Activated CD8-positive, alpha-beta memory T cell treated with anti-CD3 and anti-CD28 coated beads for 4 hours (primary cell): ENCODE measurements at places on chromosomes 4 and X.

GRCh38 chr4:28146191-28146590 is 1285.5 kb downstream of the STIM2 start:
- no peak for DNase-seq

- no peak for DNase-seq
Observed at GRCh38 chr4:7427831-7428260, 6.9 kb downstream of the PSAPL1 start.

DNA sequence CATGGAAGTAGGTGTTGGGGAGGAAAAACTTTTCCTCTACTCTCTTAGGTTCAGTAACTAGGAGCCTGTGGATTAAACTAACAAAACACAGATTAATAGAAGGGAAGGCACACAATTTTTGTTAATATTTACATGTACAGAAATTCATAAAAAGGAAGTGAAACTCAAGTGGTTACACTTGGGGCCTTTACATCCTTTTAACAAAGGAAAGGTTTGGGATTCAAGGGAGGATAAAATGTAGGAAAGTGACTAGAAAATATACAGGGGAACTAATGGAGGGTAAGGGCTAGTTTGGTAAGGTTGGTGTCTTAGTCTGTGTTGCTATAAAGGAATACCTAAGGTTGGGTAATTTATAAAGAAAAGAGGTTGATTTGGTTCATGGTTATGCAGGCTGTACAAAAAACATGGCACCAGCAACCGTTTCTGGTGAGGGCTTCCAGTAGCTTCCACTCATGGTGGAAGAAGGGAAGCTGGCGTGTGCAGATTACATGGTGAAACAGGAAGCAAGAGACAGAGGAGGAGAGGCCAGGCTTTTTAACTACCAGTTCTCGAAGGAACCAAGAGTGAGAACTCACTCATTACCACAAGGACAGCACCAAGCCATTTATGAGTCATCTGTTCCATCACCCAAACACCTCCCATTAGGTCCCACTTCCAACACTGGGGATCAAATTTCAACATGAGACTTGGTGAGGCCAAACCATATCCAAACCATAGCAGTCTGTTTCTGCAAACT is 124.4 kb downstream of the CHRDL1 start:
- no peak for DNase-seq

GRCh38 chr4:69485130-69485529 is 10.6 kb downstream of the UGT2B4 start:
- no peak for DNase-seq

GRCh38 chr4:68570122-68570507 is 6.0 kb downstream of the UGT2B17 start:
- DNase-seq = no peak

DNA sequence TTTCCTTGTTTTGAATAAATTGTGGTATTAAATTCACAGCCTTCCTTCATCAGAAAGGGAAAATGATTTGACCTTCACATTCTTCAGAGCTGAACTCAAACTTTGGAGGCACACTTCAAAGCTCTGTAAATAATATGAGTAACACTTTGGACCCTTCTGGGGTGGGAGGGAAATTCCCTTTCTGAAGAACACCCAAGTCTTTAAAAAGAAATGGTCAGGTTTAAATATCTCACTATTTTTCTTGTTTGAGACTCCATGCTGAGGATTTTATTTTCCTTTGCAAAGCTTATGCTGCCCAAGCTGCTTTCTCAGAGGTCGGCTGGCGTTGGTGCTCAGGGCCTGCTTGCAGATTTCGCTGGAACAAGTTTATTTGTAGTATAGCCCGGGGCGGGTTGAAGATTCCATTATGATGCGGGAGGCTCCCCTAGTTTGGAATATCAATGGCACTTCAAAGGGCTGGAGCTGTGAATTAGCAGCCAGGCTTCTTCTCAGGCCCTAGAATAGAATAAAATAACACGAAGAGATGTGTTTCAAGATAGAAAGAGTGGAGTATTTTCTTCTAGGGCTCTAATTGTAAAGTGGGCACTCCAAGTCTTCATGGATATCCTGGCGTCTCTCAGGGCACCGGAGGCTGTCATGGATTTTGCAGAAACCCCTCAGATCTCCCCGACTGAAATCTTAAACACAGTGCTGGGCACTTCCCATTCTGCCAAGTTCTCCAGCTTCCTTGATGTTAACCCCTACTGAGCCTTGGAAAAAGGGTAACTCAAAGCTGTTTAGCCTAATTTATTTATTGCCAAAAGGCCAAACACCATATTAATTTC is 315.6 kb downstream of the GPAT3 start:
- DNase-seq = no peak

GRCh38 chr4:109390115-109390768 is 43.4 kb upstream of the SEC24B start:
- DNase-seq = no peak

DNA sequence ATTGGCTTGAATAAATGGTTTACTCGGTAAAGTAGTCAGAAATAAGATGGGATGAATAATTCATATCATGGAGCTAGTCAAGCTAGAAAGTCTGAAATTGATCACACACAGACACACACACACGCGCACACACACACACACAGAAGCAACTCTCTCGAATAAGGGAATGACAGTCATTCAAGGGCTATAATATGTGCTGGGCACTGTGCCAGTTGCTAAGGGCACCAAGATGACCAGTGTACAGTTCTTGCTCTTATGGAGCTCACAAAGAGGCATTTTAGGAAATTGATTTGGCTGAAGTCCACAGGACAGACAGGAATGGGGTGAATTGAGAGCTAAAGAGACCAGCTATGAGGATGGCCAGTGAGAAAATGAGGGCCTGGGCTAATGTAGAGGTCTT is 34.2 kb upstream of the SH3D19 start:
- DNase-seq = no peak

DNA sequence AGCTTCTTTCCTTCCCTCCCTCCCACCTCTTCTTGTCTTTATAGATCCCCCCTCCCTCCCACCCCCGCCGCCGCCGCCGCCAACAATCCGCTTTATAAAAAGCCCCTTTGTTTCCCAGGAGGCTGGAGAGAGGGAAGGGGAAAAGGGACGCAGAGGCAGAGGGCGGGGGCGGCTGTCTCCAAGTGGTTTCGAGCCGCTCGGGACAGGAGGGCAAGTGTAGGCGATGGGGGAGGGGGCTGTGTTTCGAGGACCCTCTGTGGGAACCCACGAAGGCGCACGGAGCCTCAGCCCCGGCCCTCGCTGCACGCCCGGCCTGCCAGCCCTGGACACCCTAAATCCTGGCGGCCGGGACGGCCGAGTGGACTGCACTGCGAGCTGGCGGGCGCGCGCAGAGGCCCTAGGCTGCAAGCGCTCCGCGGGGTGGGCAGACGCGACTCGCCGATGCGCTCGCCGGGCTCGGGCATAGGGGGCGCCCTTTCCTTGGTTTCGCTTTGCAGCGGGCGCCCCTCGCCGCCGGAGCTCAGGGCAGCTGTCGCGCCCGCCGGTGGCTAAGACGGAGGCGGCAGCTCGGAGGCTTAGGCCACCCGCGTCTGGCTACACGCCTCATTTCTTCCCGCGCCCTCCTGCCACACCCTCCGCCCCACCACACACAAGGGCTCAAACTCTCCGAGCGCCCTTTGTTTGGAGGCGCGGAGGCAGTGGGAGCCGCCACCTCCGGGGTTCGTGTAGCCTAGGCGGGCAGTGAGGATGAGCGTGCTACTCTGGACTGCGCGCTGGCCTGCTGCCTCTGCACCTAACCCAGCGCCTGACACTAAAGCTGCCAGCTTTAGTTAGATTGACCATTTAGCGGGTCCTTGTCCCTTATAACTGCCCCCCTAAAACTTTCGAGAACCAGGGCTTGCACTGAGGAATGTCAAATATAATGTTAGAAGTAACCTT is 2.2 kb downstream of the MAMLD1 start:
- no peak for DNase-seq

DNA sequence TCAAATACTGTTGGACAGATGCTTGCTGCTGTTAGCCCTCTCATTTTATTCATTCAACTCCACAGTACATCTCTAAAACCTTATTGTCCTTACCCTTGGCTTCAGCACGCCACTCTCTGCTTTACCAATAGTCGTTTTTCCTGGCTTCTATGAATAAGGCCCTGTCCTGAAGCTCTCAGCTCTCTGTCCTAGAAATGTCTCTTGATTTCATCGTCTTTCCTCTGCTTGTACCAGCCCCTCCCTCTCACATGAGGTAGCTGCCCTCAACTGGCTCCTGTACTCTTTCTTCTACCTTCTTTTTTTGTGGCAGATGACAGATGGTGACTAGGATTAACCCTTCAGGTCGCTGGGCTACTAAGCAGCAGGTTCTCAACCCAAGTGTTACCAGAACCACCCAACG is 11.4 kb downstream of the ADGRA3 start:
- DNase-seq = no peak

GRCh38 chr4:126777649-126778048 is 855.1 kb upstream of the INTU start:
- DNase-seq = no peak

- no peak for DNase-seq
Observed at GRCh38 chr4:153469031-153469430, 2.9 kb downstream of the TMEM131L start.

GRCh38 chr4:187887906-187888305 is 107.7 kb upstream of the ZFP42 start:
- no peak for DNase-seq

- no peak for DNase-seq
Observed at GRCh38 chr4:73704314-73705055, 35.9 kb upstream of the CXCL8 start.

GRCh38 chrX:97039363-97040029 is 155.8 kb downstream of the RPA4 start:
- DNase-seq = no peak

GRCh38 chrX:154490021-154490413 is 412 bp downstream of the SLC10A3 start:
- DNase-seq = no peak

- DNase-seq = no peak
Observed at GRCh38 chr4:57063518-57063917, 46.7 kb downstream of the IGFBP7 start.

- no peak for DNase-seq
Observed at GRCh38 chr4:68342134-68342533, 7.8 kb downstream of the YTHDC1 start.

GRCh38 chr4:48665555-48666186 is 114.4 kb downstream of the FRYL start:
- no peak for DNase-seq

- no peak for DNase-seq
Observed at GRCh38 chr4:184310171-184310567, 92.5 kb upstream of the ENPP6 start.

- no peak for DNase-seq
Observed at GRCh38 chrX:71082822-71083221, 12.8 kb upstream of the FOXO4 start.

- no peak for DNase-seq
Observed at GRCh38 chrX:38701073-38701472, 100.2 kb upstream of the MID1IP1 start.

GRCh38 chr4:24846716-24847115 is 51.3 kb downstream of the SOD3 start:
- no peak for DNase-seq

DNA sequence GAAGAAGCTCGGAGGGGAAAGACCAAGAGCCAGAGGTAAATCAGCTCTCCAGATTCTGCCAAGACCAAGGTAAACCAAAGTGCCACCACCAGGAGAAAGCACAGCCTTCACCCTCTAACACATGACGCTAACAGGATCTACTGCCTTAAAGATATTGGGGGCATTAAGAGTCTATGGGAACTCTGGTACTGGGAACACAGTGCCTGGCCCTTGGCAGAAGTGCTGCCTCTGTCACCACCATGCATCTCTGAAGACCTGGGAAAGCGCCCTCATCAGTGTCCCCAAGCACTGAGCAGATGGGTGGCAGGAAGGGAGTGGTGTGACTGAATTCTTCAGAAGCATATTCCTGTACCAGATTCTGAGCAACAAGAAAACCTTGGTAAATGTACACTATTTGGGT is 1.3 kb downstream of the QDPR start:
- DNase-seq = no peak

DNA sequence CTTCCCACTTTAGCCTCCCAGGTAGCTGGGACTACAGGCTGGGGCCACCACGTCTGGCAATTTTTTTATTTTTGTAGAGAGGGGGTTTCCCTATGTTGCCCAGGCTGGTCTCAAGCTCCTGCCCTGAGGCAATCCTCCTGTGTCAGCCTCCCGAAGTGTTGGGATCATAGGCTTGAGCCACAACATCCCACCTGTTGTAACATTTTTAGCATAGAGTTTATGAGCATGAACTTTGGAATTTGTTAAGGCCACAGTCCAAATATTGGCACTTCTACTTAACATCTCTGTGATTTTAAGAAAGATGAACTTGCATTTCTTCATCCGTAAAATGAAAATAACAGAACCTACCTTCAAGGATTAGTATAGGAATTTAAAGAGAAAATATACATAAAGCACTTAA is 445.6 kb downstream of the IQCM start:
- DNase-seq = no peak

DNA sequence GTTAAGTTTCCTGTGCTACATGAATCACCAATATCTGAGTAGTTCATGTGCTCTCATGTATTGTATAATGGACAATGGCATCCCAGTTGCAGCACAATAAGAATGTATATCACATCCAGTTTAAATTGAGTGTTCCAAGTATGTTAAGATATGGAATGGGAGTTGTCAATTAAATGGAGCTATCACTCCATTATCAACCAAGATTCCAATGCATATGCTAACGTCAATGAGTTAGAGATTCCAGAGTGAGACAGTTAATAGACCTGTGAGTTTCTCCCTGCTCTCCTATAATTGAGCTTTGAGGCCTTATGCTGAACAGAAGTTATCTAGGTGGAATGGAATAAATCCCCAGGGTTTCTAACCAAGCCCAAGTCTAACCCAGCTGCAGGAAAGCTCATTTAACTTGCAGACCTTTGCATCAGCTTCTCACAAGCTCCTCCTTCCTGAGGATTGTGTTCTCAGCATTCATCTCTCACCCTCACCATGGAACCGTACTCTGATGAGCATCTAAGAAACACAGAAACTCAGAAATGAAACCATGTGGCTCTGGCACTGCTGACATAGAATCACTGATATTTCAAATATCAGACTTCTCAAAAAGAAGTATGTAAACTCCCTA is 84.8 kb downstream of the TIGD2 start:
- DNase-seq = no peak

DNA sequence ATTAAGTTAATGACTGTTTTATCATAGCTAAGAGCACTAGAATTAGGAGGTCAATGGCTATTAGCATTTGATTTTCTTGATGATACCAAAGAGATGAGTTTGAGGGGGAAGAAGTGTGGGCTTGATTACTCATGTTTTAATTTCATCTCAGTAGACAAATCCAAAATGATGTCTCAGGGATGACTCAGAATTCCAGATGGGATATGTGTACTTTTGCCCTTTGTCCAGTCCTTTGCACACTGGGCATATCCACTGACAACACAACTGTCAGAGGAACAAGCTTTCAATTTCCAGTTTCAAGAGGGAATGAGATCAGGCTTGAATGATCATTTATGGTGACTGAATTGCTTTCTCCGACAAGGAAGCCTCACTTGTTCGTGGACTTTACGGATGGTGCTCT is 325.3 kb upstream of the FTHL17 start:
- no peak for DNase-seq

GRCh38 chr4:110994781-110995180 is 371.9 kb upstream of the PITX2 start:
- no peak for DNase-seq
